ENCODE measurements at places on chromosomes 5 and 9. TPM values are rescaled to one million over a fixed set of nuclear protein-coding genes. Genes with fewer than 3 reads are reported as not detected.

Gene NUTM2G
- total RNA-seq: not detected

Gene IFNA21
- not detected for total RNA-seq

Gene FUBP3
- 67.7 TPM for total RNA-seq

Gene DMRT3
- not detected for total RNA-seq

Gene DCP2
- total RNA-seq: 96.1 TPM

Gene TMEM174
- total RNA-seq: not detected

Gene LCN12
- 0.50 TPM for total RNA-seq

Gene GABRG2
- total RNA-seq: 2.8 TPM

Gene RAB24
- 32.0 TPM for total RNA-seq

Gene LCN15
- not detected for total RNA-seq

Gene SLC36A3
- not detected for total RNA-seq

Gene ADAMTS2
- 1.7 TPM for total RNA-seq

Gene HEMGN
- not detected for total RNA-seq

Gene GRAMD2B
- total RNA-seq: 7.9 TPM

Gene PDE8B
- 1.1 TPM for total RNA-seq

Gene PTGER4
- total RNA-seq: not detected

Gene QRFP
- not detected for total RNA-seq

Gene SPINK14
- total RNA-seq: not detected

Gene CCNH
- total RNA-seq: 38.3 TPM

Gene FABP6
- 1.5 TPM for total RNA-seq

Gene FCN1
- not detected for total RNA-seq

Gene CARTPT
- not detected for total RNA-seq

Gene SLC34A1
- total RNA-seq: 0.16 TPM

Gene TAS2R1
- not detected for total RNA-seq

Gene GPR150
- not detected for total RNA-seq

Gene WNT8A
- total RNA-seq: not detected

Gene DND1
- total RNA-seq: 4.6 TPM

Gene KCNV2
- total RNA-seq: not detected

Gene SLC36A1
- 21.7 TPM for total RNA-seq

Gene AGXT2
- total RNA-seq: not detected

Gene ZNF618
- 60.8 TPM for total RNA-seq

Gene DBH
- 0.59 TPM for total RNA-seq

Gene SPINK5
- total RNA-seq: 10.6 TPM

Gene SPAAR
- total RNA-seq: not detected

Gene SPATA31D4
- total RNA-seq: not detected

Gene ZDHHC11B
- 3.0 TPM for total RNA-seq

Gene MGAT4B
- total RNA-seq: 120 TPM

Gene TRAF1
- 3.8 TPM for total RNA-seq

Gene TPPP
- 2.7 TPM for total RNA-seq

Gene PCDHGC5
- 3.0 TPM for total RNA-seq

Gene SYNPO
- 1.5 TPM for total RNA-seq

Gene TLX3
- 0.52 TPM for total RNA-seq

Gene ENHO
- 12.0 TPM for total RNA-seq

Gene LCP2
- not detected for total RNA-seq

Gene EPB41L4A
- total RNA-seq: 10.8 TPM

Gene NR2F1
- total RNA-seq: 411 TPM

Gene PARP8
- 39.7 TPM for total RNA-seq

Gene TMEM232
- total RNA-seq: 3.0 TPM

Gene LSM11
- total RNA-seq: 11.3 TPM

Gene TMEM38B
- 34.1 TPM for total RNA-seq
